ENCODE measurements at places on chromosomes 3 and 15.

- DNase-seq: no peak
Measured at GRCh38 chr15:77032052-77032646, 37.2 kb downstream of the PSTPIP1 start.

DNA sequence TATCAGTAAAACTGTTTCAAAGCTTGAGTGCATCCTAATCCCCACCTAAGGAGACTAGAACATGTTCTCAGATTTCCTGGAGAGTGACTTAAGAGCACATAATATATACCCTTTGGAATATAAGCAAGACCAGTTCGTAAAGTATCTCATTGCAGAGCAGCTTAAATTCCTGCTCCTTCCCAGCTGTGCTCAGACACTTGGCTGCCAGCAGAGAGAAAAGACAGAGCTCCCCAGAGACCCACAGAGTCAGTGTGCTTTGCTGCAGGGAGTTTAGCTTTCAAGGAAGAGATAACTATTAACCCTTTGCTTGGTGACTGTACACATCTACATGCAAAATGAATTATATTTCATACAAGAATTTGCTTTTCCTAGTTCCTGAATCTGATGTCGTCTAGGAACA lies 338.1 kb upstream of the ARHGEF26 start:
- DNase-seq: no peak

GRCh38 chr3:16396202-16396601 lies 117.3 kb downstream of the RFTN1 start:
- DNase-seq: no peak

DNA sequence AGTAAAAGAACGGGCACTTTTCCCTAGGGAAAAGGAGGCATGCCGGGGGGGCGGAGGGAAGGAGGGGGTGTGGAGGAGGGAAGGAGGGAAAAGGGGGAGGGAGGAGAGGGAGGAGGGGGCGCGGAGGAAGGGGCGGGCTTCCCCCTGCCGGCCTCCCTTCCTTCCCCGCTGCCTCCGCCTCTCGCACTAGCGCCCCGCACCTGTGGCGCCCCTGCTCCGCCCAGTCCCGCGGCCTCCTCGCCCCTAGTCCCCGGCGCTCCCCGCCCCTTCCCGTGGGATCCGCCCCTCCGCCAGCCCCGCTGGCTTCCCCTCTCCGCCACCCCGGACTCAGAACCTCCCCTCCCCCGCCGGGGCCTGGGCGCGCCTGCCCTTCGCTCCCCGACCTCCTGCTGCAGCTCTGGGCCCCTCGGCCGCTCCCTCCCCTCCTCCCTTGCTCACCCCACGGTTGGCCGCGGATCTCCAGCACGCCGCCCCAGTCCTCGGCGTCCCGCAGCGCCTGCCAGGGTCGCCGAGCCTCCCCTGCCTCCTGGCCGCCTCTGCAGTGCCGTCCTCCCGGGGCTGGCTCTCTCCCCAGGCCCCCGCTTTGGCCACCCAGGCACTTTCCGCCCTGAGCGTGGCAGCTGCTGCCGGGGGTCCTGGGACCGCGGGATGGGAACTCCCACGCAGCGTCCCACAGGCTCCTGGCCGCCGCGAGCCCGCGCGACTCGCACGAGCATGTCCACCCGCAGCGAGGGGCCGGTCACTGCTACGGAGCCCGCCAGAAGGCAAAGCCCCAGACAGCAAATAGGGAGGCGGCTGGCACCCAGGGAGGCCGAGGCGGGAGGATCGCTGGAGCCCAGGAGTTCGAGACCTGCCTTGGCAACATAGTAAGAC lies 147.4 kb downstream of the TJP1 start:
- DNase-seq: no peak

DNA sequence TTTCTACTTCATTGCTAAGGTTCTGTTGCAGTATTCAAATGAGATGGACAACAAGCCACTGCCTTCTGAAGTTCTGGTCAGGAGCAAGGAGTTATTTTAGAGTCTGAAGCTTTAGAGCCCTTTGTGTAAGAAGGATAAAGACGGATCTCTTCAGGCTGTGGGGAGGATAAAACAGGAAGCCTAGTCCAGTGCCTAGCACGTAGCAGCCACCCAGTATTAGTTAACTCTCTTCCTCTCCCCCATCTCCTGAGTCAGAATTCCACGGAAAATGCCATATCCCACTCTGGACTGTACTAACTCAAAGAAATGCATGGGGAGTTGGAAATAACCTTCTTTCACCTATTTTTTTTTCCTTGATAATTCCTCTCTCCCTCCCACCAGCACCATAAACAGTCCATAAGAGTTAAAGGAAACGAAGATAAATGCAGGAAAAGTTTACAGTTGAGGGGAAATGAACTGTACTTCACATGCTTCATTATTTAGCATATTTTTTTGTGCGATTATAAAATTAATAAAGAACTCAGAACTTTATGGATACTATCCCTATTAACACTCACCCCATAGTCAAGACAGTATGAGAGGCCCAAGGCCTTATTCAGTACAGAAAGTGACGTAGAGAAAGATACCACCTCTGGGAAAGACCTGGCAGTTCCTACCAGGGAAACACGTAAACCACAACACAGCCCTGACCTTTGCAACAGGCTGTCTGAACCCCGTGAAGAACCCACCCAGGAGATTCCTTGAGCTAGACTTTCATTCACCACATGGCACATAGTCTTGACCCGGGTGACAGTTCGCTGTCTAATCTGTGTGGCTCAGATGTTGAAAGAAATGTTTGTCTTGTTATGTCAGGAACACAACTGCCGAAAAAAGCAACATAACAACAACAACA lies 9.2 kb downstream of the IGF2BP2 start:
- no peak for DNase-seq

DNA sequence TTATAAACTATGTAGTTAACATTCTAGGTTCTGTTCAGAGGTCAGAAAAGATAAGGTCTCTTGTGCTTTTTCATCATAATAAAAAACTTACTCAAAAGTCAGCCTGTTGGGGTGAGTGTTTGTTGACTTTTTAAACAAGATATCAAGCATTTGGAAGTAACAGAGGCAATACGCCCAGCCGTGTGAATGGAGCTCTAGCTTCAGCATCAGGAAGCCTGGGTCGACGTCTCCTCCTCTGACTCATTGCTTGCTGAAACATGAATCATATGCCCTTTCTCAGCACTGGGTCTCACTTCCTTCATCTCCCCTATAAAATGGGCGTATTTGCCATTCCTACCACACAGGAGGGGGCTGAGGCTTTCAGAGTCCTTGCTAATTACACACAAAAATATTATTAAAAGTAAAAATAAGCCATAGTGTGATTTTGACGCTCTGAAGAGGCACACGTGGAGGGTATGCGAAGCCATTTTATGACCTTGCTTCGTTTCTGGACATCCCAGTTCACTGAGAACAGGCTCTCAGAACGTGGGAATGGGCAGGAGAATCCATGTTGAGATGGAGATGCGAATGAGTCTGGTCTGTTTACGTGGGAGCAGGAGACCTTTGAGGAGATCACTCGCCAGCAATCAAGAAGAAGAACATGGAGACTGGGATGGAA lies 220.8 kb upstream of the TPRG1 start:
- no peak for DNase-seq

DNA sequence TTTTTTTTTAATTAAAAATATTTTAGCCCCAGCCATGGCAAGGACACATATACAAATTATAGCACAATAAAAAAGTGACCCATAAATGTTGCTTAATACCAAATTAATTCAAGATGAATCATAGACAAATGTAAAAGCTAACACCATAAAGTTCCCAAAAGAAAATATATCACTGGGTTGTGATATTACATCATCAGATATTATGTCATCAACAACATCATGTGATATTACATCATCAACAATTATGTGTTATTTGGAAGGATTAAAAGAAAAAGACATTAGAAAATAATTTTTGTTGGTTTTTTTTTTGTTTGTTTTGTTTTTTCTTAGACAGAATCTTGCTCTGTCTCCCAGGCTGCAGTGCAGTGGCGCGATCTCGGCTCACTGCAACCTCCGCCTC lies 34.5 kb upstream of the ABHD10 start:
- no peak for DNase-seq

DNA sequence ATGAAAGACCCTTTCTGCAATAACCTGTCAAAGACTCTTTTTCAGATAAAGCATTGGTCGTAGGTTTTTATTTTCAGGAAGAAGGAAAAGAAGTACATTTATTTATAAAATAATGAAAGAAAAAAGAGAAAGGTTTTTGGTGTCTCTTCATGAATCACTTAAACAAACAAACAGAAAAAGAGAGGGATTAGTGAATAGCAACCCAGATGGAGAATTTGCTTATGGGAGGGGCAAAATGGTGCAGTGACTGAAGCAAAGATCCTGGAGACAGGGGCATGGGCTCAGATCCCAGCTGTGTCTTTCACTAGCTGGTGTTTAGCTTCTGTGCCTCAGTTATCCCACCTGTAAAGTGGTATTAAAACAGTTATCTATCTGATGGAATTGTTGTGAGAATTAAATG lies 78.6 kb upstream of the PFN2 start:
- DNase-seq: no peak

- no peak for DNase-seq
Measured at GRCh38 chr3:191030491-191030890, 168.0 kb upstream of the GMNC start.

- no peak for DNase-seq
Measured at GRCh38 chr15:77181305-77182074, 110.6 kb upstream of the TSPAN3 start.

DNA sequence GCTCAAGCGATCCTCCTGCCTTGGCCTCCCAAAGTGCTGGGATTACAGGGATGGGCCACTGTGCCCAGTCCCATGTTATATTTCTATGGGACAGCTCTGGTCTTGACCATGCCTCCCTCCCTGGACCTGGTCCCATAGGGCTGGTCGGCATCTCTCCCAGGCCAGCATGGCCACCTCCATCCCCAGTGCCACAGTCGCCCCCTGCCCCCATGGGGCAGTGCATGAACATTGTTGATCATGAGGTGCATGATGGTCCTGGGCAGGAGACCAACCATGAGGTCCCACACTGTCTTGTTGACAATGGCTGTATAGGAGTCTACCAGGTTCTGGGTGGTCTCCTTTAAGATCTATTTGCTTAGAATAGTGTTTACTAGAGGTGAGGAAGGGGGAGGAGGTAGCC lies 6.5 kb downstream of the RPS17 start:
- no peak for DNase-seq

GRCh38 chr15:77025083-77025901 lies 30.4 kb downstream of the PSTPIP1 start:
- DNase-seq: no peak

DNA sequence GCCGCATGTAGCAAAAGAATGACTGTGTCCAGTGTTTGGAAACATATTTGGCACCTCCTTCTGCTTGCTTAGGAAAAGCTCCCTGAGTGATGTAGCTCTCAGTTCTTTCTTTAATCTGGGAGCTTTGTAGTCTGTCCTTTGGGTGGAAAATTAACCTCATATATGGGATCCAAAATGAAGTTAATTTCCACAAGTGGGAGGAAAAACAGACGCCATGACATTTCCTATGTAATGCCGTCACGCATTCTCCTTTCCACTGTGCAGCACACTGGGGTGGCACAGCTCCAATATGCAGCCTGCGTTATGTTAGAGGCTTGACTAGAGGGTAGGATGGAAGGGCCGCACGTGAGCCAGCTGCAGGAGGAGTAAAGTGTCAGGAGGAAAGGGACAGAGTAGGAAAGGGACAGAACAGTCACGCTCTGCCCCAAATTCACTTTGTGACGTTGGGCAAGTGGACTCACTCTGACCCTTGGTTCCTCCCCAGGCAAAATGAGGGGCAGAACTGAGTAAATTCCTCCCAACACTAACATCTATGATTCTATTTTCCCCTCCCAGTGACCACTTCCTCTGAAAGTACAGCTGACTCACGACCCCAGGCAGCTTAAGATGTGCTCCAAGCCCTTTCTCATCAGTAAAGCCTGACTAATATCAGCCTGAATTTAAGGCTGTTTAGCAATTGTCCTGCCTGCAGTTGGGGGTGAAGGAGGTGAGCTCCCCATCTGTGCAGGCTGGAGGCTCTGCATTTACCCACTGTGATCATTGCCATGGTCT lies 176.5 kb upstream of the PFN2 start:
- DNase-seq: peak; percentile 15

DNA sequence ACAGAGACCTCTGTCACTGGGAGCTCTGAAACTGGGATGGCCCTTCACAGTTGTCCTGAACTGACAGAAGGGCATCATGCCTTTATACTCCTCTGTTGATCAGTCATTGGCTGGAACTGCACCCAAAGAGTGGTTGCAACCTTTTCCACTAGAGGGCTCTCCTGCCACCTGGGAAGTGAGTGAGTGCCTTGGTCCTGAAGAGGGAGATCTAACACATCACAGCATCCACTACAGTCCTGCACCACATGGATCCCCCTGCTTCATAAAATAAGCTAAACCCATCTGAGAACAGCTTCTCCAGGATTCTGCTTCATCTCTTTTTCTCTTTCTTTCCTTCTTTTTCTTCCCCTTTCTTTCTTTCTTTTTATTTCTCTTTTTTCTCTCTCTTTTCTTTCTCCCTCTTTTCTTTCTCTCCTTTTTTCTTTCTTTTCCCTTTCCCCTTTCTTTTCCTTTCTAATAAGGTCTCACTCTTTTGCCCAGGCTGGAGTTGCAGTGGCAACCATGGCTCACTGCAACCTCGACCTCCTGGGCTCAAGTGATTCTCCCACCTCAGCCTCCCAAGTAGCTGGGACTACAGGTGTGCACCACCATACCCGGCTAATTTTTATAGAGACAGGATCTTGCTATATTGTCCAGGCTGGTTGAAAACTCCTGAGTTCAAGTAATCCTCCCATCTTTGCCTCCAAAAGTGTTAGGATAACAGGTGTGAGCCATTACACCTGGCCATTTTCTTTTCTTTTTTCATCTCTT lies 42.8 kb upstream of the RAF1 start:
- peak; percentile 21 for DNase-seq

DNA sequence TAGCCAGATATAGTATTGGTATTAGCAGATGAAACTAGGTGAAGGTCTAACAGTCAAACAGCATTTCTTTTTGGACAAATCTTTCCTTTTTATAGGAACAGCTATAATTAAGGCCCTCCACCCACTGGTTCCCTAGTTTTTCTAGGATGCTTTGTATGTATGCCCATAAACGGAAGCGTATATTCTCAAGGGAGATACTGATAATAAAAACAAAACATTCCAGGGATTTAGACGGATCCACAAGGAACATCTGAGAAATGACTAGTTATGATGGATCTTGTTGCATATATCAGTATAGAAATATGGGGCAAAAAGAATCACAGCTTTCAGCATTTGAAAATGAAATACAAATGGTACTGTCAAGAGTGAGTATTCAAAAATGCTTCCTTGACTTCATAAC lies 22.5 kb downstream of the LRRC28 start:
- DNase-seq: no peak

DNA sequence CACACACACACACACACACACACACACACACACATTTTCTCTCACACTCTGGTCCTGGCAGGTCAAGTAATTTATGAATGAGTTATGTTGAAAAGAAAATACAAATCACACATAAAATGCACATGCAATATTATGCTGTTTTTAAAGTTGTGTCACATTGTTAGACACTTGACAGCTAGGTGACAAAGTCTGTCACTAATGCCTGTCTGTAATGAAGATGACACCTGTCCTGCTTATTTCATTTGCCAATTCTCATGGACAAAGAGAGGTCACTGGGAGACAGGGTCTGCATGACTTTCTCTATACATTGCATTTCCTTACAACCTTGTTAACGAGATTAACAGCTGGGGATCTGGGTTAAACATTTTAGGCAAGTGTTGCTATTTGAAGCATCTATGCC lies 71.2 kb downstream of the ARPP21 start:
- no peak for DNase-seq

All from CD4-positive, alpha-beta T cell (primary cell).